ENCODE measurements at places on chromosomes 2 and 18.

- DNase-seq: no peak
Measured at GRCh38 chr2:62045017-62045543, 139.6 kb downstream of the COMMD1 start.

- no peak for DNase-seq
Measured at GRCh38 chr18:35646449-35646848, 64.9 kb downstream of the GALNT1 start.

GRCh38 chr2:122704109-122704563 is 948.7 kb downstream of the TSN start:
- DNase-seq: no peak

GRCh38 chr2:70981866-70982810 is 3.7 kb downstream of the ANKRD53 start:
- no peak for DNase-seq

DNA sequence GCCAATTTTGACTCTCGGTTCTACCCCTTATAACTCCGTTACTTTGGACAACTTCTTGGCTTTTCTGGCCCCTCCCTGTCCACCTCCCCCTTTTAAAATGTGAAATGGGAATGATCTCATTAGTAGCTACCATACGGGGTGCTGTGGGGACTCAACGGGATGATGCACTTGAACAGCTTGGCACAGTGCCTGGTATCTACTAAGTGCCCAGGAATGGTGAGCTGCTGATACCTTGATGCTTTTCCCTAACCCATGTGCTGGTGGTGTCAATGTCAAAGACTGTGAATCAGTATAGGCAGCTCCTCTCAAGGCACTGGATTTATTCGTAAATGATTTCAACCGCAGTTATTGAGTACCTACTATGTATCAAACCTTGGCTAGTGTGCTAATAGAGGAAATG is 204.2 kb downstream of the LOXHD1 start:
- no peak for DNase-seq

- no peak for DNase-seq
Measured at GRCh38 chr2:131400849-131401248, 36.9 kb upstream of the RAB6D start.

- no peak for DNase-seq
Measured at GRCh38 chr18:77165503-77166188, 33.1 kb upstream of the MBP start.

DNA sequence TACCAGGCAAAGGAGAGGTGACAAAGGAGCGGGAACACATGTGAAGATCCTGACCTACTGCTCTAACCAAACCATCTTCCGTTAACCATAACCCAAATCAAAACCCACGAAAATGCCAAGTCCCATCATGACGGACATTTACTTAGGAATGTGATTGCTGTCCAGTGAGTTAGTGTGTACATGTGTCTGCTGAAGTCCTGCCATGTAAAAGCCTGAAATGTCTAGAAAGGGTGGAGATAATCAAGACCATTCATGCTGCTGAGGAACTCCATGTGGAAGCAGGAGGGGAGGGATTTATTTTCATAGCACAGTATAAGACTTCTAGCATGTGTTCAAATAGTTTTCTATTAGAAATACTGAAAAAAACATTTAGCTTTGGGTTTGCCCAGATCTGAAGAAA is 137.0 kb upstream of the BOD1L2 start:
- no peak for DNase-seq

- DNase-seq: no peak
Measured at GRCh38 chr2:120831891-120832290, 96.2 kb downstream of the GLI2 start.

DNA sequence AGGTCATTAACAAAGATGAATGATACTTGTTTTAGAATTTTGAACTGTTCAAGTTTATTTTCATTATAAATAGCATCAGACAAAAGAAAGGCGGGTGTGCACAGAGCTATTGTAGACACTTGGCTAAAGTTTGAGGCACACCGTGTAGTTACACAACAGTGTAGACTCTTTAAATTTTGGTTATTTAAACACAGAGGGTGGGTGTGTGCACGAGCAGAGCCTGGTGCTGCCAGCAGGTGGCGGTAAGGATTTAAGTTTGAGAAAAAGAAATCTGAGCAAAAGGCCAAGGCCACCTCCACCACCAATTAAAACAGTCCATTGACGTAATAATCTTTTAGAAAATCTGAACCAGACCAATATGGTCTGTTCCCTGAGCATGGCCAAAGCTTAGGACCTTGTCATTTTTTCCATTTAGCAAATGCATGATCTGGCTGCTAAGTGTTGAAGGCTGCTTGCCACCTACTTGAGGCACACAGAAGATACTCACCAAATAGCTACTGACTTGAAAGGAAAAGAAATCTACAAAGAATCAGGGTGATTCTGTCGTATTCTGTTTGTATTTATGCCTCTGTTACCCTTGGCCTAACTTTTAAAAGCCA is 14.3 kb downstream of the COPS7B start:
- DNase-seq: peak; percentile 64

GRCh38 chr2:21422724-21423522 is 299.2 kb downstream of the TDRD15 start:
- DNase-seq: no peak

- DNase-seq: no peak
Measured at GRCh38 chr2:146229508-146230155, 1615.2 kb upstream of the ACVR2A start.

DNA sequence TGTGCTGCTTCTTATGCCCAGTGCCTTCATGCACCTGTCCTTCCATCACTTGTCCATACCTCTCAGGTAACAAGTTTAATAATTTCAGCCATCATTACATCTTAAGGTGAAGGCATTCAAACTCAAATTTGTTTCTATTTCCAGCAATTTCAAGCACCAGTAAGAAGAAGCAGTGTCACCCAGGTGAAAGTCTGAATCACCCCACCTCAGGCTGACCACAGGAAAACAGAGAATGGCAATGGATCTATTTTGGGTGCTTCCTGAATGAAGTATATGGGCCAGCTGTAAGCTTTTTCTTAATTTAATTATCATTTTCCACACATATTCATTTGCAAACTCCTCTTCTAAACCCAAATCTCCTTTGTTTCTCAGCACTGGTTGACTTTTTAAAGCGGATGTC is 372.7 kb upstream of the SOX11 start:
- no peak for DNase-seq

DNA sequence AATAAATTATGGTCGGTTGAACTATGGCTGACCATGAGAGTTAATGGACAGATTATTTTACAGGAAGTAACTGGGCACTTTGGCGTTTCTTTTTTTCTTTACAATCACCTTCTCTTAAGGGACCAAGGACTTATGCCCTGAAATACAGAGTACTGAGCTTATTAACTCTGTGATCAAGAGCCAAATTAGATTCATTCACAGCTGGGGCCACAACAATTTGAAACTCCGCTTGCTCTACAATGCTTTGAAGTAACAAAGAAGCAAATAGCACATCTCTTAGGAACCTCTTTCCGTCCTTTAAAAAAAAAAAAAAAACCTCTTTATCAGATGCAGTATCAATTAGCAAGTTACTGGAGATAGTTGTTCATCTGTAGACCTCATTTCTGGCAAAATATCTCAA is 112.0 kb downstream of the LYPD6 start:
- no peak for DNase-seq

- DNase-seq: no peak
Measured at GRCh38 chr2:16625759-16626158, 39.9 kb downstream of the CYRIA start.

DNA sequence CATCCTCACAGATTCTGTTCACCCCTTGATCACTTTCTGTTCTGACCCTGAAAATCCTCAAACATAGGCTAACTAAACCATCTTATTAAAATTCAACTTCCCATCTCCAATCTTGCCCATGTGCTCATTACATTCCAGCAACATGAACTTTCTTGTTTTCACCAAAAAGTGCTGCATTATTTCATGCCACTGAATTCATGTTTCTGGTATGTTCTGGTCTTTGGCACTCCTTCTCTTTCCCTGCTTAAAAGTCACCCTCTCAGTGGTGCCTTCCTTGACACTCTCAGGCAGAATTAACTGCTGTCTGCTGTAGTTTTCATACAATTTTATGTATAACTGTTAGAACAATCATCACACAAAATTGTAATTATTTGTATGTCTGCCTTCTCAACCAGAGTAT is 247.7 kb upstream of the RBMS1 start:
- DNase-seq: no peak

- peak; percentile 50 for DNase-seq
Measured at GRCh38 chr2:222318712-222319585, 20.2 kb upstream of the PAX3 start.

- no peak for DNase-seq
Measured at GRCh38 chr2:10554961-10555809, 107.1 kb upstream of the ODC1 start.

DNA sequence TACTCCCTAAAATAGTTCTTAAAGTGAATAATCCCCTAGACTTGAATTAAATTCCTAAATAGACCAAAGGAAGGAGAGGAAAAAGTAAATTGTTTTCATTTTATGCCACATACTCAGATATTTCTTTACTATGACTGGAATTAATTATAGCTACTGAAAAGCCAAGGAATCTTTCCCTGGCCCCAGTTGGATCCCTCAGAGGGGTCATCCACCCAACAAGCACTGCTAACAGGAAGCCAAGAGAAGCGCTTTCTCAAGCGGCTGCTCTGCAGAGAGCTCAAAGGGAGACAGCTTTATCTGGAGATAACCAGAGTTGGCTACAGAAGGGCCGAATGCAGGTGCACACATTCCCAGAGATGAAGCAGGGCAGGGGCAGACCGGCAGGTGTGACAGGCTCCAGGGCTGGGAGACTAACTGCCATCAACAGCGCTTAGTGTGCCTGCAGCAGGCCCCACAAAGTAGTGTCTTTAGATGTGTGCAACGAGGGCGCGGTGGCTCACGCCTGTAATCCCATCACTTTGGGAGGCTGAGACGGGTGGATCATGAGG is 51.1 kb downstream of the POLR1A start:
- DNase-seq: no peak

DNA sequence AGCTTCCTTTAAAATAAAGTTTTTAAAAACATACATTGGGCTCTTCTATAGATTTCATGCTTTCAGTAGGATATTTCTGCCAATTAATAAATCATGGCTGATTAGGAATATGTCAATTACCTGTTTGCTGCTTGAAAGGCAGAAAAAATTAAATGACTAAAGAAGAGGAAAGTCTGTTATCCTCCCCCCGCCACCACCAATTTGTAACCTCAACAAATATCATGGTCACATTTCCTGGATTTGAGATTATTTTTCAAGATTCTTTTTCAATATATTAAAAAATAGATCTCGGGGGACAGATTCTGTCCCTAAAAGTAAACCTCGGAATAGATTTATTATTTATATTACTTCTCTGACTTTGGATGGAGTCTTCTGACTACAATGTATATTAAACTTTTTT is 125.9 kb downstream of the ARHGAP15 start:
- no peak for DNase-seq

- no peak for DNase-seq
Measured at GRCh38 chr2:23690421-23691105, 236.4 kb downstream of the ATAD2B start.

- no peak for DNase-seq
Measured at GRCh38 chr2:217875138-217875537, 127.7 kb downstream of the TNS1 start.

DNA sequence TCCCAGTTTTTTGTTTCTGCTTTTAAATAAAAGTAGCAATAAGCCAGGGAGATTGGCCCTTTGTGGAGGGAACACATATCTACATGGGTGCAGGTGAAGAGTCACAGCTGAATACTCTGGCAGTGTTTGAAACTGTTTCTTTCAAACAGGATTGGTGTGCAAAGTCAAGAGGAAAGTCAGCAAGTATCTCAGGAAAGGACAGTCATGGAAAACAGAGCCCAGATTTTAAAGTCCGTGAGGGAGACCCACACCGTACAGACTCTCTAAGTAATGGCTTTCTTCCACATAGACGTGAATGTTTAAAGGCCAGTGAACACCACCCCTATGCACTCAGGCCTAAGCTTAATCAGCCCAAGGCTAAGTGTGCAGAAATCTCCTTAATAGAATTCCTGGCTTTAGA is 95.3 kb downstream of the GFPT1 start:
- no peak for DNase-seq

GRCh38 chr2:221831051-221831450 is 258.9 kb upstream of the EPHA4 start:
- DNase-seq: no peak

DNA sequence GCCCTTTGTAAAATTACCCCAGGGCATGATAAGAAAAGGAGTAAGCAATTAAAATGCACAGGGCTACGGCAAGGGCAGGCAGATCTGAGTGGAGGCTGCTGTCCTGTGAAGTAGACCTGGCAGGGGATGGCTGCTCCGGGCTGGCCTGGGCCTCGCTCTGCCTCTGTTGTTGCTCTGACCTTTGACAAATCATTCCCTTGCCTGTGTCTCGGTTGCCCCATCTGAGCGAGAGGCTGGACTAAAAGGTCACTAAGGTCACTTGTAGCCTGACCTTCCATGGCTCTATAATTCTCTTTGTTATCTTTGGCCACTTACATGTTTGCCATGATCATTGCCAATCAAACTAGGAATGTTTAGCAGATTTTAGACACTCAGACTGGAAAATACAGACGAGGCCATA is 118.1 kb downstream of the KLHL29 start:
- no peak for DNase-seq

DNA sequence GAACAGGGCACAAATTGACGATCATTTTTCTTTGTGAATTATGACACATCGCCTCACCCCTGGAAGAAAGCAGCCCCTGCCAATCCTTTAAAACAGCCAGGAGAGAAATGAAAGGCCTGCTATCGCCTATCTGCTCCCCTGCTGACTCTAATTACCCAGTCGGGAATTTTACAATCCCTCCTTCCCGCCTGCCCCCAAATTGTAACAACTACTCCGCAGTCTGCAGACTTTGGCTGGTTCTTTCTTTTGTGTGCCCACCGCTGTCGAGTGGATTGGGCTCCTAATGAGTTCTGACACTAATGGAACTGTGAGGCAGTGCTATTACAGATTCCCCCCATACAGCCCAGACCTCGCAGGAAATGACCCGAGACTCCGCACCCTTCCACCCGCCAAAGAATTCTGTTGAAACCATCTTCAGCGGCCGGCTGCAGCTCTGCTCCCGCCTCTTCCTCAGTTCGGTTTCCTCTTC is 281.2 kb upstream of the PARD3B start:
- DNase-seq: no peak

DNA sequence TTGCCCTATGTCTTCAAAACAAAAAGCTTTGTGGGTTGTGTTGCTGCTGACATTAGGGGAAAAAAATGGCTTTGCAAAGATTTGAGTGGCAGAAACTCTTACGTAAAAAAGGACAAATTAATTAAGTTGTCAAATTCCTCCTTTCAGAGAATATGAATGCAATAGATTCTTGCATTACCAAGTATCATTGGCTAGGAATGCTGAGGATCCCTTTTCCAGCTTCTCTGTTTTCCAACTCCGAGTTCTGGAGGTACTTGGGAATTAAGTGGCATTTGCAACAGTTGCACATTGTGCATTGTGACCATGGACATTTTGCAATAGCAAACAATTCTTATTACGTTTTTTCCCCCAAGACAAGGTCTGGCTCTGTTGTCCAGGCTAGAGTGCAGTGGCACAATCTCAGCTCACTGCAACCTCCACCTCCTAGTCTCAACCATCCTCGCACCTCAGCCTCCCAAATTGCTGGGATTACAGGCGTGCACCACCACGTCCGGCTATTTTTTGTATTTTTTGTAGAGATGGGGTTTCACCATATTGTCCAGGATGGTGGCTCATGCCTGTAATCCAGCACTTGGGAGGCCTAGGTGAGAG is 29.9 kb upstream of the PPP1CB start:
- no peak for DNase-seq
